ENCODE measurements at places on chromosomes 11 and 22.

DNA sequence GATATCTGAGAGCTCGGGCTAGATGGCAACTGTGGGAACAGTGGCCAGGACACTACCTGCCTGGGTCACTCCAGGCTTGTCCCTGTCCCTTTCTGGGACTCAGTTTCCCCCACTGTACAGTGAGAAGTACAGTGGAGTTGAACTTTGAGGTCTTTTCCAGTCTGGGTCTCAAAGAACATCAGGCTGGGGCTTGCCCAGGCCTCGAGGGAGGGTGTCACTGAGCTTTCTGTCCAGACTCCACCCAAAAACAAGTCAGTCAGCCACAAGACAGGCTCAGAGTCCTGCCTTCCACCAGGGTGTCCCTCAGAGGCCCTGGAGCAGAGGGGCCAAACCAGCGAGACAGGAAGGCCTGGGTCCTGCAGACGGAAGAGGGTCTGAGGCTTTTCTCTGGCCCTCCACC lies 2.0 kb upstream of the PLA2G3 start:
- DNase-seq: no peak

GRCh38 chr11:30344085-30344484 lies 21.2 kb downstream of the ARL14EP start:
- no peak for DNase-seq

- no peak for DNase-seq
Observed at GRCh38 chr11:44622190-44622650, 56.8 kb downstream of the CD82 start.

- no peak for DNase-seq
Observed at GRCh38 chr22:46428602-46429324, 93.2 kb downstream of the TRMU start.

DNA sequence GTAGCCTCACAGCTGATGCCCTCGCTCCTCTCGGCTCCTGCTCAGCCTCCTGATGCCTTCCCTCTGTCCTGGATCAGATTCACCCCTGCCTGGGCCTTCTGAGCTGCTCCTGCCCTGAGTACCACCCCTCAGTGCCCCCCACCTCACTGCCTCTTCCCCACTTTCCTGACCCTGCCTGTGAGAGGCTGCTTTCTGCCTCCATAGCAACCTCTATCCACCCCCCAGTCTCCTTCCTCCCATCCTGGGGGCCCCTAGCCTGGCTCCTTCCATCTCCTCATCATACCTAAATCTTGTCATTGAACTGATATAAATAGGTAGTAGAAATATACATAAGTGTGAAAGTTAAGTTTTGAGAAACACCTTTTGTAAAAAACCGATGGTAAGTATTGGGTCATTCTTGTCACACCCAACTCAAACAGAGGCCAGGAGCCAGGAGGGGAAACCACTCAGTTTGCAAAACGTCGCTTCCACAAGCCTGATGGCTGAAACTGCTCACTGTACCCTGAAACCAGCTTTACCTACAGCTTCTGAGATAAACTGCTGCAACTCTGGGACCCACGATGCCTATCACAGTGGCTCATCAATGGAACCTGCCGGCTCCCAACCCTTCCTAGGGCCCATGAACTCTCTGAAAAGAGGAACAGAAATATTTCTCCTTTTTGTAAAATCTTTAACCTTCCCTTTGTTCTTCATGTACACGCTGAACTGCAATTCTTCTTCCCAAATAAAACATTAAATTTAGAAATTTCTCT lies 4.8 kb upstream of the APOBEC3H start:
- DNase-seq: no peak

DNA sequence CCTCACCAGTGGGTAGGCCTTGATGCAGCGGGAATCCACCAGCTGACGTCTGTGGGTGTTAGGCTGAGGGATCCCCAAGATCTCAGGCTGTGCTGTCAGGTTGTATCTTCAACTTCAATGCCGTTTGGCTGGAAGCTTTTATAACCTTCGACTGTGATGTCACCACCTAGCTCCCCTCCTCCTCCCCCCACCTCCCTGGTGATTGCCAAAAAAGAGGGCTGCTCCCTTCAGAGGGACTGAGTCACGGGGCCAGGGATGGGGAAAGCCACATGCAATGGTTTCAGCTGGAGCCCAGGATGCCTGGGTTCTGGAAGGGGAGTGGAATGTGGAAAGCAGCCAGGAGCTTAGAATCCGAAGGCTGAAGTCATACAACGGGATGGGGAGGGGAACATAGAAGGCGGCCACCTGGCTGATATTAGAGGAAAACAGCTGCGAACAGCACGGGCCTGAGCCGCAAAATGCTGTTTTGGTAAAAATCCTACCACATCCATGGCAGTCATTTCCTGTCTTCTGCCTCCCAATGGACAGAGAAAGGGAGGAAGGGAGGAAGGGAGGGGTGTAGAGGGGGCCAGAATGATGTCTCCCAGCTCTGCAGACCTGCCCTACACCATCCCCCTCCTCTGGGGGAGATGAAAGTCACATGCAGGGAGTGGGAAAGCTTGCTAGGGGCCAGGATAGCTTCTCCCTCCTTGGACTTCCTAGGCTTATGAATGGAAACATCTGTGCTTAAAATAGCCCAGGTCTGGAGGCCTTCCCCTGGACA lies at the start of gene LRRN4CL:
Gene LRRN4CL (minus strand): TSS at position 110 of the 763 bp plus-strand sequence. CDS start 1,022 bp downstream, outside the sequence.
- DNase-seq: no peak

DNA sequence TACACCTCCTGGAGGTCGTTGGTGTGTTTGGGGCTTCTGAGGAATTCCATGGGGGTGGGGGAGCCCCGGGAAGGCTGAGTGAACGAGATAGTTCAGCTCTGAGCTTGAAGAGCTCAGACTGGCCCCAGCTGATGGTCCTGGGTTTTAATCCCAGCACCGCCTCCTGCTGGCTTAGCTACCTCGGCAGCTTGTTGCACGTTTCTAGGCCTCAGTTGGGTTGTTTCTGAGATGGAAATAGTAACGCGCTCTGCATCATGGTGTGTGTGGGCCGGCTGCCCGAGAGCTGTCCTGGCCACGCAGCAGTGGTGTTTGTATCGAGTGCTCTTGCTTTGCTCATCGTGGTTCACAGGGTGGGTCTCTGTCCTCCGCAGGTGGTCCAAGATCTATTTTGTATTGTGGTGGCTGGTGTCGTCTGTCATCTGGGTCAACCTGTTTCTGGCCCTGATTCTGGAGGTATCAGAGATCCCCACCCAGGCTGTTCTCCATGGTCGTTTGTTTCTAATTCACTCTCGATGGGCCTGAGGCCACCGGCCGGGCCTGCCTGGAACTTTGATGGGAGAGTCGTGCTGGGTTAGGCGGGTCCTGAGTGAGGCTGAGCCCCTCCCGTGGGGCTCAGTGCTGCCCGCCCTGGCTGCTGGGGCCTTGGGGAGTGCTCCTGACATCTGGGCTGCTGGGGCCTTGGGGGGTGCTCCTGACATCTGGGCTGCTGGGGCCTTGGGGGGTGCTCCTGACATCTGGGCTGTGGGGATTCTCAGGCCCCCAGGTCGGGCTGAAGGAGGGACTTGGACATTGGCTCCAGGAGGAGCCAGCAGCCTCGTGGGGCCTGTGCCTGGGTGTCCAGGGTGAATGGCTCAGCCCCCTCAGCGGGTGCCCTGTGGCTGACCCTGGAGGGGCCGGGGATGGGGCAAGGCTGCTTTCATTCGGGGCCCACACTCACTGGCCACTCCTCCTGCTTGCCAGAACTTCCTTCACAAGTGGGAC lies 37.7 kb downstream of the TPCN2 start:
- DNase-seq: no peak

GRCh38 chr22:32801537-32802236 lies at the start of gene TIMP3:
Gene TIMP3 (plus strand): TSS chr22:32801705. CDS start chr22:32802002, 297 bp downstream.
- peak; percentile 19 for DNase-seq

GRCh38 chr11:81033779-81034540 lies 1593.1 kb upstream of the TENM4 start:
- no peak for DNase-seq

- no peak for DNase-seq
Observed at GRCh38 chr11:7170431-7170830, 81.3 kb upstream of the SYT9 start.

DNA sequence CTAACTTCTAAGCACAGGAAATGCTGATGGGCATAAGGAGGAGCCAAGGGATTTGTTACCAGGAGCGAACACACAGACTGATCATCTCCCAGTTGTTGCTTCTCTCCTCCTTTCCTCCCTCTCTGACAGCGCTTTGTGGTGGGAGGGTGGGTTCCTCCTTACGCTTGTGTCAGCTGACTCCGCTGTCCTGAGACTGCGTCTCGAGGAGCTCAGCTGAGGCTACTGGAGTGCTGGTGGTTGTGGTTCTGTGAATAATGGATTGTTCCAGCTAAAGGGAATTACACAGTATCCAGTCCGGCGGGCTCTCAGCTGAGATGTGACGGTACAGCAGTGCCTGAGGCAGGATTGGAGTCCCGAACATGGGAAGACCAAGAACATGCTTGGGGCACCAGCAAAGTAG lies 113.4 kb downstream of the CTNND1 start:
- DNase-seq: no peak

- DNase-seq: peak; percentile 72
Observed at GRCh38 chr11:11510939-11511338, 110.9 kb downstream of the GALNT18 start.

GRCh38 chr11:119800171-119800570 lies 71.2 kb upstream of the NECTIN1 start:
- DNase-seq: no peak

GRCh38 chr22:19527321-19527721 lies 3.1 kb upstream of the CLDN5 start:
- no peak for DNase-seq

DNA sequence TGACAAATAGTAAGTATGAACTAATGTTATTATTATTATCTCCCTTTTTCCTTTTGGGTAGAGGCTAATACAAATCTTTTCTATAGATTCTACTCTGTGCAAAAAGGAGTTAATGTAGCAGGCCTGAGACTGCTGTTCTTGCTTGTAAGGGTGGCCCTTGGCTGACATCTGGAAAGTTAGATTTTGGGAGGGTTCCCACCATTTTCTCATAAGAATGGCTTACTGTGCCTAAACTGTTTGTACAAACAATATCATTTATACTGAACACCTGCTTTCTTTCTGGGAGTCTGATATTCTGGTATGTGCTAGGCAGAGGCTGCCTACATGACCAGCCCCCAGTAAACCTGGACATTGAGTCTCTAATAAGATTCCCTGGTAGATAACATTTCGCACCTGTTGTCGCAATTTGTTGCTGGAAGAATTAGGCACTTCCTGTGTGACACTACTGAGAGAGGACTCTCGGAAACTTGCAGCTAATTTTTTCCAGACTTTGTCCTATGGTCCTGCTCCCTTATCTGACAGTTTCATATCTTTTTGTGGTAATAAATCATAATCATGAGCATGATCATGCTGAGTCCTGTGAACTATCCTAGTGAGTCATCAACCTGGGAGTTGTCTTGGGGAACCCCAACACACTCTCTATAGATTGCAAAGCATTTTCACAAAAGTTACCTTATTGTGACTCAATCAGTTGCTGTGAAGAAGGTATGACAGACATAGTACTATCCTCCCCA lies 257.7 kb upstream of the CCDC90B start:
- no peak for DNase-seq

DNA sequence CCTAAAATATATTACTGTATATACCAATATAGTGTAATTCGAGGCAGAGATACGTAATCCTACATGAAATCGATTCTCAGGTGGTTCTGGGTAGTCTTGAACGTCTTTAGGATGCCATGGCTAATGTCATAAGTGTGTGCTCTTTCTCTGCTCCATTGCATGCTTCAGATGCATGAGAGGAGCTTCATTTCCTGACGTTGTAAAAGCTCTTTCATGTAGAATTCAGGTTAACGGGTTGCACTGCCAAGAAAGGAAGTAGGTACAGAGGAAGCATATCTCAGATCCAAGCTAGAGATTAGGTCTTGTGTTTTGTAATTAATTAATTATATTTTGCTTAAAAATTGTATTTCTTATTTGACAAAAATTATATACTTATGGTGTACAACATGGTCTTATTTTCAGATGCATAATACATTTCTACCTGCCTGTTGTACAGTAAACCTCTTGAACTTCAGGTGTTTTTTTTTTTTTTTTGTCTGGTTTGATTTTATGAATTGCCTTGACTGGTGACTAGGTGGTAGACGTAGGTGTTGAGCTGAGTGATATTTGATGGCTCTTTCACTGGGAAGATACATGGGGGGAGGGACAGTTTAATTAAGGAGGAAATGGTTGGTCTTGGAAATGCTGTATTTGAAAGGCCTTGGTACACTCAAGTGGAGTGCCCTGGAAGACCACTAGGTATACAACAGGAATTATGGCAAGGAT lies 9.3 kb downstream of the NUP50 start:
- no peak for DNase-seq

- DNase-seq: no peak
Observed at GRCh38 chr11:27650988-27651387, 49.3 kb downstream of the BDNF start.
